Dermis blood vessel endothelial cell (primary cell): ENCODE measurements at places on chromosomes 4 and X. TPM values are rescaled to one million over a fixed set of nuclear protein-coding genes. Genes with fewer than 3 reads are reported as not detected.

GRCh38 chr4:178280362-178280761, 838.1 kb upstream of the AGA start:
- DNase-seq = no peak

DNA sequence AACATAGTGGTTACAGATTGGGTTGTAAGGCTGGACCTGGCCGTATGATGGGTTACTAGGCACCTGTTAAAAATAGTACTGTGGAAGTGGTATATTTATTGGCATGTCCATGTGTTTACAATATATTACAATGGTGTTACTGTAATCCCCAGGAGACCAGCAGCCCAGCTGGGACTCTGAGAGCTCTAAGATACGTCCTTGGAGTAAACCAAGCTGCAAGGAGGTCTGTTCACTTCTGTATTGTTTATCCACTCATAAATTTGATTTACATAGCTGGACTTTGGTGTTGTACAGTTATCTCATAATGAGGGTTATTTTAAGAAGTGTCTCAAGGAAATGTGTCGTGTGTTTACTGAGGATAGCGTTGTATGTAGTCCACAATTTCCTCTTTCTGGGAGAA, 93.8 kb downstream of the TBL1X start:
- no peak for DNase-seq

GRCh38 chrX:112757946-112758345, 78.2 kb upstream of the LHFPL1 start:
- no peak for DNase-seq

DNA sequence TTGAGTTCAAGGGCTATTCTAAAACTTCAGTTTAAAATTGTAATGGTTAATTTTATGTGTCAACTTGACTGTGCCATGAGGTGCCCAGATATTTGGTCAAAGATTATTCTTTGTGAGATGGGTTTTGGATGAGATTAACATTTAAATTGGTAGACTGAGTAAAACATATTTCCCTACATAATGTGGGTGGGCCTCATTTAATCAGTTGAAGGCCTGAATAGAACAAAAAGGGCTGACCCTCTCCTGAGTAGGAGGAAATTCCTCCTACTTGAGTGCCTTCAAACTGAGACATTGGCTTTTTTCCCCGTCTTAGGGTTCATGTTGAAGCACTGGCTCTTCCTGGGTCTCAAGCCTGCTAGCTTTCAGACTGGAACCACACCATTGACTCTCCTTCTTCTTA, 89.6 kb upstream of the FAM9A start:
- no peak for DNase-seq

GRCh38 chr4:187929024-187929423, 66.5 kb upstream of the ZFP42 start:
- DNase-seq = no peak

DNA sequence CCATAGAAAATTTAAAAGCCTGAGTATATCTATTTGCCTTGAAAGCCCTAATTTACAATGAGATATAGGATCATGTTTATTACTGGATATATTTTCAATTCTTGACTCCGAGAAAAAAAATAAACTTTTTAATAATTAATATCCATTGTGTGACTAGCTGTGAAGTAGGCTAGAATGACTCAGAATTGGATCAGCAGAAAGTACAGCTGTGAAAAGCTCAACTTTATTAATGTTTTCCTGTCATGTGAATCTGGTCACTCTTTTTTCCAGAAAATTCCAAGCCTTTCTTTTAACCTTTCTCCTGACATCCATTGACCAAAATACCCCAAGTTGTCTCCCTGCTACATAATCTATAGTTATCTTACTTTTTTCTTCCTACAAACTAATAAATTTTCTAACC, 171.8 kb upstream of the PACRGL start:
- peak; percentile 29 for DNase-seq

MED28 gene
- total RNA-seq = 11.4 TPM in 2 replicates

SATL1 gene
- total RNA-seq = not detected in 2 replicates

MTM1 gene
- 16.7 and 23.5 TPM in 2 replicates for total RNA-seq

CYBB gene
- not detected in 2 replicates for total RNA-seq
